T-helper 17 cell (primary cell): ENCODE measurements at places on chromosomes 16 and 17. TPM values are rescaled to one million over a fixed set of nuclear protein-coding genes. Genes with fewer than 3 reads are reported as not detected.

GRCh38 chr17:71825687-71826086, 295.1 kb upstream of the SOX9 start:
- no peak overlapping the region for H3K4me3 ChIP-seq
- H3K4me1 ChIP-seq, result no peaks in the 10 kb centered on the region
- no peaks in the 10 kb centered on the region for H3K27me3 ChIP-seq
- no peak for DNase-seq

GRCh38 chr17:6599364-6599763, 41.1 kb downstream of the KIAA0753 start:
- no peak overlapping the region for H3K27ac ChIP-seq
- H3K4me3 ChIP-seq, result no peak overlapping the region
- H3K27me3 ChIP-seq, result no peaks in the 10 kb centered on the region
- H3K4me1 ChIP-seq, result peaks cover 6% of the 10 kb centered on the region
- peaks cover 10% of the 10 kb centered on the region for H3K36me3 ChIP-seq
- DNase-seq, result no peak

- H3K27me3 ChIP-seq, result no peaks in the 10 kb centered on the region
Observed at GRCh38 chr17:59830846-59831486, 61.8 kb downstream of the TUBD1 start.

DNA sequence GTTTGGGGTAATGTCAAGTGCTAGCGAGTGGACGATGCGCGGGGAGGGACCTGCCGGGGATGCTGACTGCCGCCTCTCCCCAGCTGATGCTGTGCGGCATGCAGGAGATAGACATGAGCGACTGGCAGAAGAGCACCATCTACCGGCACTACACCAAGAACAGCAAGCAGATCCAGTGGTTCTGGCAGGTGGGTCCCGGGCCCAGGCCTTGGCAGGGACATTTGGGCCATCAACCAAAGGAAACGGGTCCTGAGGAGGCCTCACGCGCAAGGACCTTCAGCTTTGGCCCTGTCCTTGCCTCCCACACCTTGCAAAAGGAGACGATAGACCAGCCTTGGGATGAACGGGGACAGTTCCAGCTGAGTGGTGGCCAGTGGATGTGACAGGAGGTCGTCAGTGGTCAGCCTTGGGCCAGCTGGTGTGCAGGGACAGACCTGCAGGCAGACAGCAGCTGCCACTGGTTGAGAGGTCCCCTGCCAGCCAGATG, 13.6 kb upstream of the CLEC18A start:
- no peak for DNase-seq
- H3K27me3 ChIP-seq, result no peaks in the 10 kb centered on the region
- H3K36me3 ChIP-seq, result peaks cover 2% of the 10 kb centered on the region
- H3K27ac ChIP-seq, result no peak overlapping the region

DNA sequence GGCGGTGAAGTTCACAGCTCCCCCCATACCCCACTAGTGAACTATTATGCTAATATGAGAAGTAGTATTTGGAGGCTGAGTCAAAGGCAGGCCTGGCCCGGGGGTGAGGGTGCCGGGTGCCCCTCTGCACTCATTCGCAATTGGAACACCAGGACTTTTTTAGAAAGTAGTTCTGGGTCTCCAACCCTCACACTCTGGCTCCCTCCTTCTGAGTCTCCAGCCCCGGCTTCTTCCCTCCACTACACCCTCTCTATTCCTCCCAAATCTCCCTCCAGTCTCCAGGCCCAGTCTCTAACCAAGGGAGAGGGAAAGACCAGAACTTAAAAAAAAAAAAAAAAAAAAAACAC, 11.3 kb upstream of the HOXB2 start:
- peaks cover 34% of the 10 kb centered on the region for H3K27me3 ChIP-seq
- H3K4me1 ChIP-seq, result peaks cover 13% of the 10 kb centered on the region
- H3K27ac ChIP-seq, result peak overlapping the region; percentile 77
- H3K36me3 ChIP-seq, result peaks cover 5% of the 10 kb centered on the region
- peak overlapping the region; percentile 7 for H3K4me3 ChIP-seq

DNA sequence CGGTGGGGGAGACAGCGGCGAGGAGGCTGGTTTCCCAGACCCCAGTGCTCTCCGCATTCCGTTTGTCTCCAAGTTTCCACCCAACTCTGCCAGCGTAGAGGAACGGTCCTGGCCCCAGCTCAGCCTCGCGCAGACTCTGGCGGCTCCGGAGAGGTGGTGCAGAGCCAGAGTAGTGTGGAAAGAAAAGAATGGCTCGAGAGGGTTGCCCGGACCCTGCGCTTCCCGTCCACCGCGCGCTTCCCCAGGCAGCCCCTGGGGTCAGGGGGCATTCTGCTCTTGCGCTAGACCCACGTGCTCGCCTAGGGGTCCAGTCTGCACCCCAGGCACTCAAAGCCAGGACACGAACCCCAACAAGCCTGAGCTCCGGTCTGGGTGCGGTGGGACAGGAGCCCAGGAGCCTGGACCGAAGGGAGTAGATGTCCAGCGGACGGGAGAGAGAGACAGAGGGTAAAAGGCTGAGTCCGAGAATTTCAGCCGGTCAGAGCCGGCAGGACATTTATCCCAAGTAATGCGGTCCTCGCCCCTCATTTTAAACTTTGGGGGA, 3.8 kb downstream of the PMP22 start:
- H3K4me3 ChIP-seq, result no peak overlapping the region
- H3K27ac ChIP-seq, result no peak overlapping the region
- DNase-seq, result no peak

- no peak for DNase-seq
- H3K4me3 ChIP-seq, result no peak overlapping the region
- H3K36me3 ChIP-seq, result no peaks in the 10 kb centered on the region
- H3K27ac ChIP-seq, result no peak overlapping the region
- H3K27me3 ChIP-seq, result no peaks in the 10 kb centered on the region
Observed at GRCh38 chr17:29742210-29742513, 119.5 kb upstream of the CORO6 start.

DNA sequence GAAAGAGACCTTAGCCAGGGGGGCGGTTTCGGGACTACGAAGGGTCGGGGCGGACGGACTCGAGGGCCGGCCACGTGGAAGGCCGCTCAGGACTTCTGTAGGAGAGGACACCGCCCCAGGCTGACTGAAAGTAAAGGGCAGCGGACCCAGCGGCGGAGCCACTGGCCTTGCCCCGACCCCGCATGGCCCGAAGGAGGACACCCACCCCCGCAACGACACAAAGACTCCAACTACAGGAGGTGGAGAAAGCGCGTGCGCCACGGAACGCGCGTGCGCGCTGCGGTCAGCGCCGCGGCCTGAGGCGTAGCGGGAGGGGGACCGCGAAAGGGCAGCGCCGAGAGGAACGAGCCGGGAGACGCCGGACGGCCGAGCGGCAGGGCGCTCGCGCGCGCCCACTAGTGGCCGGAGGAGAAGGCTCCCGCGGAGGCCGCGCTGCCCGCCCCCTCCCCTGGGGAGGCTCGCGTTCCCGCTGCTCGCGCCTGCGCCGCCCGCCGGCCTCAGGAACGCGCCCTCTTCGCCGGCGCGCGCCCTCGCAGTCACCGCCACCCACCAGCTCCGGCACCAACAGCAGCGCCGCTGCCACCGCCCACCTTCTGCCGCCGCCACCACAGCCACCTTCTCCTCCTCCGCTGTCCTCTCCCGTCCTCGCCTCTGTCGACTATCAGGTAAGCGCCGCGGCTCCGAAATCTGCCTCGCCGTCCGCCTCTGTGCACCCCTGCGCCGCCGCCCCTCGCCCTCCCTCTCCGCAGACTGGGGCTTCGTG, at the start of gene MAPT:
TSS of gene MAPT (plus strand) at position 533 of the 763 bp plus-strand sequence. CDS start 67,784 bp downstream, outside the sequence.
- peak within 1 kb of the TSS; percentile 88 for H3K4me3 ChIP-seq
- H3K36me3 ChIP-seq, result no peaks in the 10 kb centered on the region
- H3K27me3 ChIP-seq, result peaks cover 19% of the 10 kb centered on the region

DNA sequence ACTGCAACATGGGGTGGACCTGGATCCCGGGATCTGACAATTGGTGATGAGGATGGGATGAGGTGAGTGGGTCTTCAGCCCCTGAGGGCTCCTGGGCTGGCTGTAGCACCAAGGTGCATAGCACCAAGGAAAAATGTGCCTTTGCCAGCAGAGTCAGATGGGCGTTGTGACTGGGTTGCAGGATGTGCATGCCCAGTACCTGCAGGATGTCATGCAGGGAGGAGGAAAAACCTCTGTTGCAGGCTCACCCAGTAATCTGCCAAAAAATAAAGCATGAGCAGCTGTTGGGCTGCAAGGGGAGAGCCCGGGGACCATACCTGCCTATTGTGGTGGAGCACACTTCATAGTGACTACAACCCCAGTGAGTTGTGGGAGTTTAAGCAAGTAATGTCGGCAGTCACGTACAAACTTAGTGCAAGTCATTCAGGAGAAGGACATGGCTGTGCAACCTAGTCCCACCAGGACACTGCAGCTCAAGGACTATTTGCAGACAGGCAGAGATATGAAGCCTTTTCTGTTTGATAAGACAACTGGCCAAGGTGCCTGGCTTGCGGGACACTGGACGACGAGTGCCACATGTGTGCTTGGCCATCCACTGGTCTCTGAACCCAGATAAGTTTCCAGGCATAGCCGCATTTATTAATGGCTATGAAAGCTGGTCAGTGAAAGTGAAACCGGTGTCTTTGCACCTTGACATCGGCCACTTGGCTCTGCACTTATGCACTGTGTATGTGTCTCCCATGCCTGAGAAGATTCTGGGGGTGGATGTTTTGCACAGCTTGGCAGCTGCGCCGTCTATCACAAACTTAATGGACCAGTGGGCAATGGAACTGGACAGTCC, 499.8 kb downstream of the KCNJ2 start:
- H3K27ac ChIP-seq, result no peak overlapping the region
- no peaks in the 10 kb centered on the region for H3K27me3 ChIP-seq
- H3K36me3 ChIP-seq, result no peaks in the 10 kb centered on the region
- no peak for DNase-seq

DNA sequence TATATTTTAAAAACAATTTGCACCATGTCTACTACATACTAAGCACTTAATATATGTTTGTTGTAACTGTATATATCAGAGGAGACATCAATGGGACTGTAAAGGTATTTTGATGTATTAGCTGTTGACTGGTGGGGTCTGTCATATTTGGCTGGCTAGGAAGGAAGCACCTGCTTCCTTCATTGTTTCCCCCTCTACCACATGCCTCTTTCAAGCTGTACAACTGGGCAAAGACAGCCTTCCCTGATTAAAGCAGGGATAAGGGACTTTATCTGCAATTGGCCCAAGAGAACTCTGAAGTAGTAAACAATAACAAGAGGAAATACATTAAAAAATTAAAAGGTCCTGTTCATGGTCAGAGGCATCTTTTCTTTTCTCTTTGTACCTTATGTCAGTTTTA, 5.5 kb upstream of the SLFN12L start:
- H3K27ac ChIP-seq, result peak overlapping the region; percentile 97
- DNase-seq, result no peak
- H3K4me3 ChIP-seq, result no peak overlapping the region
- H3K36me3 ChIP-seq, result no peaks in the 10 kb centered on the region

- no peak for DNase-seq
- H3K27me3 ChIP-seq, result no peaks in the 10 kb centered on the region
- no peak overlapping the region for H3K27ac ChIP-seq
- peaks cover 20% of the 10 kb centered on the region for H3K4me1 ChIP-seq
Observed at GRCh38 chr17:16281351-16281750, 64.3 kb downstream of the PIGL start.

- DNase-seq, result no peak
- H3K27me3 ChIP-seq, result no peaks in the 10 kb centered on the region
- no peaks in the 10 kb centered on the region for H3K36me3 ChIP-seq
- no peaks in the 10 kb centered on the region for H3K4me1 ChIP-seq
- no peak overlapping the region for H3K27ac ChIP-seq
- no peak overlapping the region for H3K4me3 ChIP-seq
Observed at GRCh38 chr16:65372171-65372570, 250.3 kb upstream of the CDH11 start.

DNA sequence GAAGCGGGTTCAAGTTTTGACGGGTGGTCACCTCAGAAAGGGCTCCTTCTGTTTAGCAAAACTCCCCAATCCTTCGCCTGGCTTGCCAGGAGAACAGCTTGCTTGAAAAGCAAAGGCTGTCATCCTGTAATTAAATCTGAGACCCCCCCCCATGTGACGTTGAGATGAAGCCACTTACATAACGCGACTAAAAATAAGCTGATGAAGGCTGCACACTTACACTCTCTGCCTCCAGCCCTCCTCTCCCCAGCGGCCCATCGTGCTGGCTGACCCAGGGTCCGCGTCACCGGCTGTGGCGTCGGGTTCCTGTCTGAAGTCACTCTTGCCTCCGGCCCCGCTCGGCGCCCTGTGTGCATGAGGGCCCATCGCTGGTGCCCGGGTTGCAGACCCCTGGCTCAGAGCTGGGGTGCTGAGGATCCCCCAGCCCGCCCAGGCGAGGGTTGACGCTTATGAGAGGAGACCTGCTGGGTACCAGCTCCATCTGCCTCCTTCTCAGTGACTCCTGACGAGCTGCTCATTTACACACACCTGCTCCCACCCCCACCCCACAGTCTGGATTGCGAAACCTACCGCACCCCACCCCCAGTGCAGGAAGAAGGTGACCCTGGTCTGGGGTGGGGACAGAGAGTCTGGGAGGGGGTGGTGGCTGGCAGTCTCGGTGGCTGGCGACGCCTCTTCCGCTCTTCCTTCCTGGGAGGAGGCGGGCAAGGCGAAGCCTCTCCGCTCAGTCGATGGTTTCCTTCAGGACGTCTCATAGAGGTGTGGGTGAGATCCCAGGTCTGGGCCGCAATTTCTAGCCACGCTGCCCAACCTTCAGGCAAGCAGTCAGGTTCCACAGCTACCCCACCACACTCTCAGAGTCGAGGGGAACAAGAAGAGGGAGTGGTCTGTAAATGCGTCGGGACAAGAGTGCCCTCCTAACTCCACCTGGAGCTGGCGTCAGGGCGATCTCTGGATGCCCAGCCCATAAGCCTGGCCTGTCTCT, 3.1 kb upstream of the BAIAP2 start:
- H3K4me3 ChIP-seq, result no peak overlapping the region
- no peak for DNase-seq
- H3K36me3 ChIP-seq, result no peaks in the 10 kb centered on the region

DNA sequence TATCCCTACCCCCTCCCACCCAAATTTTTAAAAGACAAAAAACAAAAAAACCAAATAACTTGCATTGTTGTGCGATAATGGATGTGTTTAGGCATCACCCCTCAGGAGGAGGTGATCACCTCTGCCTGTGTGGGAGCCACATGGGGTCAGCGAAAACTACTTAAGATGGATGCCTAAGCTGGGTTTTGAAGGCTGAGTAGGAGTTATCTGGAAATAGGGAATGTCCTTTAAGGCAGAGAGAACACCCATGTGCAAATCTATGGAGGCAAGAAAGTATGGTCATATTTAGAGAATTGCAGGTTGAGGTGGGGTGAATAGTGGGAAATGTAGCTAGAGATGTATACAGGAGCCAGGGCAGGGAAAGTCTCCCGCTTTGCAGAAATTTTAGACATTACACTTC, 5.6 kb upstream of the TACO1 start:
- H3K4me1 ChIP-seq, result peaks cover 23% of the 10 kb centered on the region
- no peaks in the 10 kb centered on the region for H3K27me3 ChIP-seq
- no peak for DNase-seq
- H3K36me3 ChIP-seq, result peaks cover 3% of the 10 kb centered on the region

GRCh38 chr16:69644790-69645189, 79.0 kb downstream of the NFAT5 start:
- DNase-seq, result no peak
- H3K4me1 ChIP-seq, result peaks cover 3% of the 10 kb centered on the region
- H3K4me3 ChIP-seq, result no peak overlapping the region
- H3K27ac ChIP-seq, result no peak overlapping the region

MMP15 gene
- total RNA-seq, result 0.40 TPM

CNTNAP1 gene
- 3.9 TPM for total RNA-seq

OTOP2 gene
- total RNA-seq, result not detected

PLA2G10 gene
- not detected for total RNA-seq

TNFAIP1 gene
- total RNA-seq, result 14.0 TPM
